ENCODE measurements at places on chromosomes 3 and 15.
A peak's percentile ranks its signal among the peaks of the same experiment; 100 is the strongest.

- no peak for DNase-seq
Observed at GRCh38 chr3:13228584-13228983, 155.4 kb upstream of the IQSEC1 start.

DNA sequence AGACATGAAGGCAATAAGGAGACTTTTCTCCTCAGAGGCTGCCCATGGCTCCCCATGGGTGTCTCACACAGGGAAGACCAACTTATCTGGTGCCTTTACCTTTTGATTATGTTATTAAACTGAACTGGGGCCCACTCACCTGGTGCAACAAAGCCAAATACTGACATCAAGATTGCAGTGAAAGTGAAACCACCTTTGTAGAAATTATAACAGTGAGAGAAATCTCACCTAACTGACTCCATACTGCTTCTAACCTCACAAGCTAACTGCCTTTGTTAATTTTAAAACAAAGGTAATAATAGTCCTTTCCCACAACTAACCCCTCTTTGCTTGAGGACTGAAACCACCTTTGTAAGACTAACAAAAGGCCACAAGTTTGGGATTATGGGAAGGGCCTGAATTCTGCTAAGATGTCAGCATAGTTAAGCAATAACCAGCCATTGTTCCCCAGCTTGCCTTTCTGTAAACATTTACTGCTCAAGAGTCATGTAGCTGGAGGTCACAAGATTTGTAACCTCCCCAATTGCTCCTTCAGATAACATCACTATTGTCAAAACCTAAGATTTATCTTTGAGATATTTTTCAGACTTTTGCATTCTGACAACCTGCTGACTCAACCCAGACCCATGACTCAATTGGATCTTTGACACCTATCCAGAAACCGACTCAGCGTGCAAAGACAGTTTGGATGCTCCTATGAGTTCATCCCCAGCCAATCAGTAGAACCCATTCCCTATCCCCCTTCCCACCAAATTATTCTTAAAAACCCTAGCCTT, 420.3 kb upstream of the CFAP20DC start:
- DNase-seq, result no peak

DNA sequence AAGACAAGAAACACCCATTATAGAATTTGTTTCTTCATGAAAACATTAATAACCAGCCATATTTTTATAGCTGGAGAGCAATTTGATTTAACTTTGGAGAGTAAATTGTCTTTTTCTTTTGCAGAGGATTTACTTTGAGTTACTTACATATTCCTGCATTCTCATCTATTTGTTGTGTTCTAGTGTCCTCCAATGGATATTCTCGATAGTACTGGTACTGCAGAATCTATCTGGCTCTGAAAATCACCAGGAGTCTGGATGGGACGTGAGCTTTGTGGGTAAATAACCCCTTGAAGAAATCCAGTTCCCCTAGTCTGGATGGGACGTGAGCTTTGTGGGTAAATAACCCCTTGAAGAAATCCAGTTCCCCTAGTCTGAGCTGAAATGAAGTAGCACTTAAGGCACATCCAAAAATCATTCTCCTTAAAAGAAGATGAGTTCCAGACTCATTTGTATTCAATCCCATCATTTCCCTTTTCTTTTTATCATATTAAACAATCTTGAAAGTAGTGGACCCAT, 294.1 kb upstream of the UBE2E2 start:
- DNase-seq, result no peak

- peak; percentile 5 for DNase-seq
Observed at GRCh38 chr3:166902374-166902773, 477.7 kb downstream of the ZBBX start.

GRCh38 chr3:82103241-82103640, 341.8 kb upstream of the GBE1 start:
- DNase-seq, result no peak

GRCh38 chr15:61097043-61097442, 132.1 kb downstream of the RORA start:
- DNase-seq, result no peak

DNA sequence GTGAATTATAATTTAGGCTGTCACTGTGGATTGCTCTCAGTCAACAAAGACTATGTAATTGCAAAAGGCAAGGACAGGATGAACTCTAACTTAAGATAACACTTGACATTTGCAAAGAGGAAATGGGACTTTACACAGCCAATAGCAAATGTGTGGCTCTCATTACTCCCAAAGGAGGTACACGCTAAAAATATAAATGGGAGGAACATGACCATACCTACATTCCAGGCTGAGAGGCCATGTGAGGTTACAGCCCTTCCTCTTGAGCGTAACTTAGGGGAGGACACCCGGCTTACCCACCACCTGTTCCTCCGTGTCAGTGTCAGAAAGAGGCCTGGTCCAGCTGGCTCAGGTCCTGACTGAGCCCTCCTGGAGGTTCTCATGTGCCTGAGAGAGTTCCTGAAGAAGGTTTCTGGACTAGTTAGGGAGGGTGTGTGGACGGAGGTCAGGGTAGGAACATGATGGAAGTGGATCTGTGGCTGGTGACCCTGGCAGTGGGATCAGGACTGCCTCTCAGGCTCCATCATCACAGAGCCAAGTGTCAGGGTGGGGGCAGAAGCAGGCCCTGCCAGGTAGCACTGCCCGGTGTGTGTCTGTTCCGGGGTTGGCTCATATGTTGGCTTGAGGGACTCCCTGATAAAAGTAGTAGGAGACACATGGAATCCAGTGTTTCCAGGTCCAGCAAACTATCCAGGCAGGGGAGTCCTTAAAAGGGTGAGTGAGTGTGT, 7.9 kb downstream of the POPDC2 start:
- DNase-seq, result no peak

- DNase-seq, result peak; percentile 24
Observed at GRCh38 chr3:21551019-21551418, 200.0 kb downstream of the ZNF385D start.

- peak; percentile 80 for DNase-seq
Observed at GRCh38 chr3:73661265-73661664, 36.5 kb upstream of the PDZRN3 start.

GRCh38 chr3:66457252-66457651, 43.6 kb downstream of the LRIG1 start:
- DNase-seq, result no peak

DNA sequence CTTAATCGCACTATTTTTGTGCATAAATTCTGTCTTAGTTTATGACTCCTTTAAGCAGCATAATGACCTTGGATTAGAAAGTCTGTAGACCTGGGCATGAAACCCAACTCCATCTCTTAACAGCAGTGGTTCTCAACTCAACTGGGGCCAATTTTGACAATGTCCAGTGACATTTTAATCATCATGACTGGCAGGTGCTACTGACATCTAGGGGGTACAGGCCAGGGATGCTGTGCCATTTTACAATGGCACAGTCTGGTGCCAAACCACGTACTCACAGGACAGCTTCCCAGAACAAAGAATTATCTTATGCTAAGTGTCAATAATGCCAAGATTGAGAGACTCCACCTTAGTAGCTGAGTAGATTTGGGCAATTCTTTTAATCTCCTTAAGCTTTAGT, 405.0 kb downstream of the NTRK3 start:
- no peak for DNase-seq

DNA sequence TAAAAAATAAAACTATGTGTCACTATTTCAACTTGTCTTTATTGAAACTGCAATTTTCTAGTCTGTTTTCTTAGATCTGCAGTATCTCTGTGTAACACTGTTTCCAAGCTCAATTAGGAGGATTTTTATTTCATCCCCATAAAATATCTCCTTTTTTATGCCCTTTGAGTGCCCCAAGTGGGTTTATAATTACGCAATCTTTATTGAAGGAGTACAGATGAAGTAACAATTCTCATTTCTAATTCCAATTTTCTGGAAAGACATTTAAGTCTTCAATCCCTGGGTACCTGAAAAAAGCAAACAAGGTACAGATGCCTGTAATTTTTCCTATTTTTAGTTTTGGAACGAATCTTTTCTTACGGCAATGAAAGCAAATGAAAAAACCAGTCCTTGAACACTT, 61.3 kb downstream of the CYP19A1 start:
- no peak for DNase-seq

- no peak for DNase-seq
Observed at GRCh38 chr15:65639509-65639908, 17.8 kb downstream of the SLC24A1 start.
